Erythroblast (primary cell): ENCODE measurements at places on chromosomes 2 and 18.

DNA sequence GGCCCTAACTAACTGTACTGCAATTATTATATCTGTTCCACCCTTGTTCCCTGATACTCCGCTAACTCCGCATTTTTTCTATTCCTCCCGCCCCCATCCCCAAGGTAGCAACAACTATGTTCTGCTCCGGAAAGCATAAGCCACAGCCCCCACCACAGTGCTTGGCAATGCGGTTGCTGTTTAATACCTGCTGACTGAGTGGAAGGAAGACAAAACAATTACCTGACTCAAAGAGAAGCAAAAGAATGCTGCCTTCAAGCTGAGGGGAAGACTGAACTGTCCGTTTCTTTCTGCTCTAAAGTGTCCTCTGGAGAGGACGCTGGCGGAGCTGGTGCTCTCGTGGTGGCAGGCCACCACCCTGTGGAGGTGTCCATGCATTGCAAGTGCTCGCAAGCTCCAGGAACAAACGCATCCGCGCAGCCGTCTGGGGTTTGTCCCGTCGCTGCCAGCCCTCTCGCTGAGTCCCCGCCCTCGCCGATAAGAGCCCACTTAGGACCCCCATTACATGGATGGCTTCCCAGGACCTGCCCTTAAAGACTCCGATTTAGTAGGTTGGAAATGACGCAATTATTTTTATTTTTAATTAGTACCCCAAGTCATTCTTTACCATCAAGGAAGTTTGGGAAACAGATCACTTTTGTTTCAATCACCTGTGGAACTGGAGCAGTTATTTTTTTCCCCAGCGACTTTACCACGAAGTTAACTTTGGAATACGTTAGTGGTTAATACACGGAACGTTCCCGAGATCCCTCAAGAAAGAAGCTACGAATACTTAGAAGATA is 1.6 kb upstream of the MYL12A start:
- DNase-seq = peak; percentile 96

DNA sequence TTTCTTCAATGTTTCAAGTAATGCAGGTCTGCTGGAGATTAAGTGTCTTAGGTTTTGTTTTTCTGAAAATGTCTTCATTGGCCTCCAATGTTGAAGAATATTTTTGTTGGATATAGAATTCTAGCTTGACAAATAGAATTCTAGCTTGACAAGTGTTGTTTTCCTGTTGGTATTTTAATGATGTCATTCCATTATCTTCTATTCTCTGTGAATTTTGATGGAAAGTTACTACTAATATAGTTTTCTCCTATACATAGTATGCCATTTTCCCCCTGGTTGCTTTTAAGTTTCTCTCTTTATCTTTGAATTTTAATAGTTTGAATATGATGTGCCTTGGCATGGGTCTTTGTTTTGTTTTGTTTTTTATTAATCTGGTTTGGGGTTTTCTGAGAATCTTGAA is 119.9 kb downstream of the RAPGEF4 start:
- DNase-seq = no peak

- DNase-seq = peak; percentile 54
These were observed 89.3 kb downstream of the PDE11A start for GRCh38 chr2:177983183-177983788.

- no peak for DNase-seq
These were observed 1.1 kb downstream of the SEPTIN2 start for GRCh38 chr2:241316825-241317224.

GRCh38 chr2:238665919-238666318 is 182.0 kb upstream of the TWIST2 start:
- no peak for DNase-seq

DNA sequence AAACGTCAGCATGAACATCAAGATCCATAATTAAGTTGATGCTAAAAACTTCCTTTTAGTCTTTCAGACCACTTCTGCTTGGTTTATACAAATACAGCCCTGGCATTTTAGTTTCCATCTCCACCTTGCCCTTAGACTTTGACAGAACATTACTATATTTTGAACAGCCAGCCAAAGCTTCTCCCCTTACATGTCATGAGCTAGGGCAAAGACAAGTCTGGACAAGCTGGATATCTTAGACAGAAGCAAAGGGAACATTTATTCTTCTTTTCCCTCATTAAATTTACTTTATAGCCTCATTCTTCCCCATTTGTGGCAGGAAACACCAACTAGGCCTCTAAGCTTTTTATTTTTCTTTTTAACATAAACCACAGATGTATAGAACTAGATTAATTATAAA is 403.3 kb downstream of the SUCLG1 start:
- DNase-seq = no peak

GRCh38 chr2:173021939-173022371 is 53.7 kb upstream of the MAP3K20 start:
- DNase-seq = no peak

- DNase-seq = no peak
These were observed 16.8 kb downstream of the AQP12A start for GRCh38 chr2:240708457-240708856.

GRCh38 chr2:52456561-52457377 is 1310.8 kb upstream of the CHAC2 start:
- DNase-seq = no peak

GRCh38 chr2:240146627-240147278 is 6.3 kb upstream of the OTOS start:
- DNase-seq = no peak

GRCh38 chr18:35407871-35408481 is 30.8 kb upstream of the ZNF396 start:
- peak; percentile 77 for DNase-seq

DNA sequence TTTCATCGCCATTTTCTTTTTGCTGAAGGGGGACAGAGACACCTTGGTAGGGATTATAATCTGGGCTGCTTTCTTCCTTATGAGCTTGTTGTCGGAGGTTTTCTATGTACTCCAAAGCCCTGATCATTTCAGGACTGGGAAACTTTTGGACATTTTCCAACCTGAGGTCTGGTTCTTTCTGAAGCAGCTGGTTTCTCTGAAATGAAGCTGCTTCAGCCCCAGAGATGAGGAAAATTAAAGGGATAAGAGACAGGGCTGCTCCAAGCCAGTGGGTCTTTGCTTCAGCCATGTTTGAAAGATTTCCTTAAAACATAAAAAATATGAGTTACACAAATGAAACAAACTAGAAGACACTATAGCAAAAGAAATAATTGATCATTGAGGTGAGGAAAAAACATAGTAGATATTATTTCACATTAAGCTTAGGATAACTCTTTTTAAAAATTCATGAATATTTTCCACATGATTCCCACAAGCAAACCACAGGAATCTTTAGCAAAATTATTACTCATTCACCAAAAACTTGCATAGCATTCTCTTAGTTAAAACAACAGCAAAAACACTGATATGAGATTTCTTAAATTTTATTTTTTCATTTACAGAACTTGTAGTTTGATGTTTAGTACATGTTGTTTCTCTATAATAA is 3.0 kb downstream of the SCG2 start:
- no peak for DNase-seq

GRCh38 chr2:69770193-69770702 is 28.3 kb downstream of the ANXA4 start:
- peak; percentile 70 for DNase-seq

- DNase-seq = no peak
These were observed 415.3 kb upstream of the ZEB2 start for GRCh38 chr2:144935191-144935590.

DNA sequence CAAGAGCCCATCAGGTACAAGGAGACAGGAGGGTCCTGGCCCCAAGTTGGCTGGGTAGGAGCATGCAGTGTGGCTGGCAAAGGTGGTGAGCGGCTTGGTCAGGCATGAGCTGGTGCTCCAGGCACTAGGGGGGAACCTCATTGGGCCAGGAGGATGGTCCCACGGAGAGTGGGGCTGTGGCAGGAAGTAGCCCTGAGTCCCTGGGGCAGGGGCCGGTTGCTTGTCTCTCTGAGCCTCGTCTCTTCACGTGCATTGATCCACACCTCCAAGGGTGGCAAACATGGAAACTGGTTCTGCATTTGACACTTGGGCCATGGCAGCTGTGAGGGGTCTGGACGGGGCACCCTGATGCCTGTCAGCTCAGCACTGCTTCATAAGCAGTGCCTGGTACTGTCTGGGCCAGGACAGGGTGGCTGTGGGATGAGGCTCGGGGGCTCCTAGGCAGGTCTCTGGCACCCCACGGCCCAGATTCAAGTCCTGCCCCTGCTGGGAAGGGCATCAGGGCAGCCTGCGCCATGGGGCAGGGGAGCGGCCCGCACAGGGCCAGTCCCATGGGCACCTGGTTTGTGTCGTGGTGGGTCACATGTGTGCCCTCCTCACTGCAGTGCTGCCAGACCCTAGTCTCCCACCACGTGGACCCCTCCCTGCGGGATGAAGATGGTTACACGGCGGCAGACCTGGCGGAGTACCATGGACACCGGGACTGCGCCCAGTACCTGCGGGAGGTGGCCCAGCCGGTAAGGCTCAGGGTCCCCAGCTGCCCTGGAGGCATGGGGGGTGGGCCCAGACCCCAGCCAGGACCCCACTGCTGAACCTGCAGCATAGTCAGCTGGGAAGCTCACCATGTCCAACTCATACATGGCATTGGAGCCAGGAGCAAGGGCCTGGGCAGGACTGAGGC is 16.4 kb downstream of the ESPNL start:
- DNase-seq = no peak
